ENCODE measurements at places on chromosomes 6 and 20. TPM values are rescaled to one million over a fixed set of nuclear protein-coding genes. Genes with fewer than 3 reads are reported as not detected.

DNA sequence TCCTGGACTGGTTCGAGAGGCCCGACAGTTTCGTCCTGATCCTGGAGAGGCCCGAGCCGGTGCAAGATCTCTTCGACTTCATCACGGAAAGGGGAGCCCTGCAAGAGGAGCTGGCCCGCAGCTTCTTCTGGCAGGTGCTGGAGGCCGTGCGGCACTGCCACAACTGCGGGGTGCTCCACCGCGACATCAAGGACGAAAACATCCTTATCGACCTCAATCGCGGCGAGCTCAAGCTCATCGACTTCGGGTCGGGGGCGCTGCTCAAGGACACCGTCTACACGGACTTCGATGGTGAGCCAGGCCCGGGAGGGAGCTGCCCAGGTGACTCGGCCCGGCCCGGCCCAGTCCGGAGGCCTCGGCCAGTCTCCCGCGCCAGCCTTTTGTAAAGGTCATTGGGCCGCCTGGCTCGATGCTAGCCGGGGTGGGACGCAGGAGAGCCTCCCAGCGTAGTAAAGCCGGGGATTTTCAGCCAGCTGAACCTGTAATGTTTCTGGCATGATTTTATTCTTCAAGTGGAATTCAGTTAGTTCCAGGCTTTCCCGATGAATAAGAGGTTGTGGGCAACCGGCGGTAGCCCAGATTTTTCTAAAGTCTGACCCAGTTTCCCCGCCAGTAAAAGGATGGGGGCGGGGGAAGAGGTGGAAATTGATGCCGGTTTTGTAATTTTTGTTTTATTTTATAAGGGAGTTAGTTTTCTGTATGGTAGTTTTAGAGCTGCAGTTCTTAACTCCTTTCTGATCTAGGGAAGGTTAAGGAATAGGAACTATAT is 1.4 kb downstream of the PIM1 start:
- DNase-seq, result peak; percentile 68
- H3K27me3 ChIP-seq, result no peaks in the 10 kb centered on the region
- peaks cover 59% of the 10 kb centered on the region for H3K36me3 ChIP-seq
- peaks cover 38% of the 10 kb centered on the region for H3K4me1 ChIP-seq

- H3K27ac ChIP-seq, result no peak overlapping the region
- DNase-seq, result no peak
- H3K36me3 ChIP-seq, result no peaks in the 10 kb centered on the region
Measured at GRCh38 chr20:15795305-15796019, 777.8 kb downstream of the KIF16B start.

- no peaks in the 10 kb centered on the region for H3K36me3 ChIP-seq
- H3K4me3 ChIP-seq, result no peak overlapping the region
- H3K27me3 ChIP-seq, result peaks cover 17% of the 10 kb centered on the region
- no peak for DNase-seq
- H3K4me1 ChIP-seq, result peaks cover 8% of the 10 kb centered on the region
Measured at GRCh38 chr6:42106112-42107023, 36.1 kb downstream of the C6orf132 start.

GRCh38 chr20:8223091-8223870 is 91.2 kb downstream of the PLCB1 start:
- no peak overlapping the region for H3K27ac ChIP-seq
- no peaks in the 10 kb centered on the region for H3K36me3 ChIP-seq
- H3K27me3 ChIP-seq, result no peaks in the 10 kb centered on the region
- no peak overlapping the region for H3K4me3 ChIP-seq

- H3K27me3 ChIP-seq, result peaks cover 7% of the 10 kb centered on the region
- DNase-seq, result no peak
- H3K27ac ChIP-seq, result no peak overlapping the region
- H3K4me1 ChIP-seq, result no peaks in the 10 kb centered on the region
Measured at GRCh38 chr6:83518816-83519480, 6.6 kb downstream of the PRSS35 start.

DNA sequence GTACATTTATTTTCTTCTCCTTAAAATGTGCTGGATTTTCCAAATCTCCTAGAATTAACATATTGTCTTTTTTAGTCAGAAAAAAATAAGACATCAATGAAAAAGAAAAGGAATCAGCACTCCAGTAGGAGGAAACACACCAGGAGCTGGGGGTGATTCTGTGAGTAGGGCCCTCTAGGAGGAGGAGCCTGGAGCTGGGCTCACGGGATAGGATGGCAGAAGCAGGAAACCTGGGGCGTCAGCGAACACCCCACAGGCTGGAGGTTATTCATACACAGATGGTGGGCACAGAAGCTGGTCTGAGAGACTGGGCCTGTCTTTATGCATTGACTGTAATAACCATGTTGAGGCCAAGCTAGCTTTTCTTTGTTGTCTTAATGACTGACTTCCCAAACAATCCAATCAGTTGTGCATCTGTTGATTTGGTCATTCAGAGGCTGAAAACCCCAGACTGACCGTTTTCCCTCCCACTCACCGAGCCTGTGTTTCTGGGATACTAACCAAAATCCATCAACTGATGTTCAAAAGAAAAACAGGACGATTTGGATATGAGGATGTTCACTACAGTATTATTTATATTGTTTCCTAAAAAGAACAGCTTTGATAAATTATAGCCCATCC is 53.1 kb downstream of the CPNE5 start:
- no peak for DNase-seq
- no peaks in the 10 kb centered on the region for H3K36me3 ChIP-seq
- H3K27ac ChIP-seq, result no peak overlapping the region

DNA sequence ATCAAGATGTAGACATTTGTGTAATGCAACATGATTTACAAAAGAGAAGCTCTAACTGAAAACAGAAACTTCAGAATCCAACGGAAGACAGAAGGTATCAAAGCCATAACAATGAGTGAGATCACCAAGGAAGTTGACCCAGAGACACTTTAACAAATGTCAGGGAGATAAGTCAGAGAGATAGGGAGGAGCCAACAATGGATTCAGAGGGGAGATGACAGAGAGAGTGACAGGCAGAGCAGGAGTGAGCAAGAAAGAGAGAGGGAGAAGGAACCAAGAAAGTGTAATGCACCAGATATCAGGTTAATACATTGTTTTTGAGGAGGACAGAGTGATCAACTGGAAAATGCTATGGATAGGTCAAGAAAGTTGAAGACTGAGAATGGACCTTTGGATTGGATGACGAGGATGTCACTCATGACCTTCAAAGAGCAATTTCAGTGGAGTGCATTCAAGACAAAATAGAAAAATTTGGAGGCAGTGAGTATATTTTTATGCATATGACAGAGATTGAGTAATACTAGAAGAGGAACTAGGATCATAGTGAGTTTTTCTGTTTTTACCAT is 86.6 kb downstream of the TRDN start:
- H3K4me3 ChIP-seq, result no peak overlapping the region
- H3K27me3 ChIP-seq, result no peaks in the 10 kb centered on the region
- no peaks in the 10 kb centered on the region for H3K36me3 ChIP-seq

- H3K36me3 ChIP-seq, result no peaks in the 10 kb centered on the region
- no peak overlapping the region for H3K27ac ChIP-seq
- H3K4me1 ChIP-seq, result peaks cover 12% of the 10 kb centered on the region
- no peak for DNase-seq
- H3K27me3 ChIP-seq, result no peaks in the 10 kb centered on the region
- no peak overlapping the region for H3K4me3 ChIP-seq
Measured at GRCh38 chr6:108302386-108302785, 7.5 kb downstream of the AFG1L start.

DNA sequence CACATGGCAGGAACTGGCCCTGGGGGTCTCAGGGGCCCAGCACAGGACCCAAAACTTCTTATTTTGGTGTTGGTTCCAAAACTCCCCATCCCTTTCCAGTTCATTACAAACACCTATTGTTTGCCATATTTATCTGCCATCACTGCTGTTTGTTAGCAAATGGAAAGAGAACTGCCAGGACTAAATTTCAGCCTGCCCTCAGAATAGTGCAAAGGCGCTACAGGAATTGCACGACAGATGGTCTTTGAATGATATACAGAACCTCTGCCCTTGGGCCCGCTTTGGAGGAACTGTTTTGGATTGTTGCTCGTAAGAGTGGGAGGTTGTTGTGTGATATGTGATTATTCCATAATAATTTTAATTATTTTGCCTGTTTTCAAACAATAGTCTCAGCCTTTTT is 199.0 kb upstream of the FBXL4 start:
- H3K4me1 ChIP-seq, result no peaks in the 10 kb centered on the region
- no peak overlapping the region for H3K27ac ChIP-seq
- H3K4me3 ChIP-seq, result no peak overlapping the region
- DNase-seq, result no peak

GRCh38 chr6:11804135-11804534 is 25.5 kb upstream of the ADTRP start:
- H3K36me3 ChIP-seq, result peaks cover 2% of the 10 kb centered on the region
- no peaks in the 10 kb centered on the region for H3K27me3 ChIP-seq
- H3K4me3 ChIP-seq, result no peak overlapping the region
- DNase-seq, result no peak
- peaks cover 9% of the 10 kb centered on the region for H3K4me1 ChIP-seq
- H3K27ac ChIP-seq, result no peak overlapping the region

- H3K27ac ChIP-seq, result no peak overlapping the region
- no peaks in the 10 kb centered on the region for H3K36me3 ChIP-seq
- H3K27me3 ChIP-seq, result no peaks in the 10 kb centered on the region
- DNase-seq, result no peak
- no peaks in the 10 kb centered on the region for H3K4me1 ChIP-seq
Measured at GRCh38 chr20:61057443-61058121, 194.5 kb upstream of the CDH4 start.

CDSN gene
- total RNA-seq, result not detected

DEFB121 gene
- not detected for total RNA-seq

DDX27 gene
- total RNA-seq, result 47.6 TPM

ABT1 gene
- 28.3 TPM for total RNA-seq

SLC44A4 gene
- not detected for total RNA-seq

C4A gene
- total RNA-seq, result 6.7 TPM

TPBG gene
- total RNA-seq, result 0.11 TPM

ESR1 gene
- 0.94 TPM for total RNA-seq
